ENCODE measurements at places on chromosomes 1 and 21. TPM values are rescaled to one million over a fixed set of nuclear protein-coding genes. Genes with fewer than 3 reads are reported as not detected.

DNA sequence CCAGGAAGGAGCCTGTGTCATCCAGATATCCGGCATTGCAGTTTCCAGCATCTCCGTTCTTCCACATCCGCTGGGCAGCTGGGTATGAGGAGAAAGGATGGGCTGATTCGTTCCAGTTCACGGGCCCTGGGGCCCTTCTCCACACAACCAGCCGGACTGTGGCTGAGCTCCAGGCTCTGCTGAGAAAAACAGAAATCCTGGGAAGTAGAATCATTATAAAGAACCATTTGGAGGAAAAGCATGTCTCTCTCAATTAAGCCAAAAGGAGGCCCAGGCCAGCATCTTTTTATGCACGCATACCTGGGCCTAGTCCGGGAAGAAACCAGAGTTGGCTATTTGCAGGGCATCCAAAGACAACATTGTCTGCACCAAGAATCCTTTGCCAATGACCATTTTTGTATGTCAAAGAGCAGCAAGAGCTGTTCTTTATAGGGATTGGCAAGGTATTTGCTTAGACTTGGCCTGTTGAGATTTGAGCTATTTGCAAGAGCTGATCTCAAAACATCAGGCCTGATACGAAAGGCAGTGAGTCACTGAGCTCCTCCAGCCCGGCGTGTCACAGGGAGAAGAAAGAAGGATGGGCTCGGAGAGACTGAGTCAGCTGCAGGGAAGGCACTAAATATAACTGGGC is 84.9 kb upstream of the ARHGEF16 start:
- ATAC-seq = peak; percentile 29

BLZF1 gene
- 28.9 TPM for total RNA-seq

EPHB2 gene
- 2.2 TPM for total RNA-seq

ACTA1 gene
- 1.3 TPM for total RNA-seq

LYPD8 gene
- not detected for total RNA-seq

GRCh38 chr1:96346719-96347118 is 374.9 kb upstream of the PTBP2 start:
- ATAC-seq = no peak

RIMKLA gene
- 0.08 TPM for total RNA-seq

- no peak for ATAC-seq
These were observed 640.9 kb downstream of the NPHP4 start for GRCh38 chr1:5351366-5351765.

- no peak for ATAC-seq
These were observed 7.2 kb downstream of the C1orf116 start for GRCh38 chr1:207025146-207025880.

CD247 gene
- total RNA-seq = 0.80 TPM

PRAMEF14 gene
- total RNA-seq = not detected

MX1 gene
- 36.9 TPM for total RNA-seq

GRCh38 chr1:150552911-150553289 is 3.7 kb downstream of the ADAMTSL4 start:
- ATAC-seq = no peak

GRCh38 chr1:220887520-220888416 is 8.5 kb downstream of the HLX start:
- no peak for ATAC-seq

SPRR5 gene
- 3.5 TPM for total RNA-seq

IL20 gene
- total RNA-seq = not detected

DNA sequence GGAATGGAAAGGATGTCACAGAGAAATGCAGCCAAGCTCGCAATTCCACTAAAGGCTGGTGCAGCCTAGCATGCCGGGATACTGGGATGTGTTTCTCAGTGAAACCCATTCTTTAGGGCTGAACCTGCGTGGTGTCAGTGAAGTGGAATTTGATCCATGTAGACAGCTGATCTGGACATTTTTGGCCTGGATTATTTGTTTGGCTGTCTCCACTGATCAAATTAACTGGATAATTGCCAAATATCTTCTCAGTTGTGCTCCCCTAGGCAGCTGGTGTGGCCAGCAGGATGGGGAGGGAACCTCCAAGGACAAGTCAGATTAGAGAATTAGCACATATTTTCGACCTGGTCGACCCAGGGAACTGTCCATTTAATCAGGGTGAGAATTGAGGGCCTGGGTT is 318.4 kb downstream of the RPS6KC1 start:
- ATAC-seq = no peak

DNA sequence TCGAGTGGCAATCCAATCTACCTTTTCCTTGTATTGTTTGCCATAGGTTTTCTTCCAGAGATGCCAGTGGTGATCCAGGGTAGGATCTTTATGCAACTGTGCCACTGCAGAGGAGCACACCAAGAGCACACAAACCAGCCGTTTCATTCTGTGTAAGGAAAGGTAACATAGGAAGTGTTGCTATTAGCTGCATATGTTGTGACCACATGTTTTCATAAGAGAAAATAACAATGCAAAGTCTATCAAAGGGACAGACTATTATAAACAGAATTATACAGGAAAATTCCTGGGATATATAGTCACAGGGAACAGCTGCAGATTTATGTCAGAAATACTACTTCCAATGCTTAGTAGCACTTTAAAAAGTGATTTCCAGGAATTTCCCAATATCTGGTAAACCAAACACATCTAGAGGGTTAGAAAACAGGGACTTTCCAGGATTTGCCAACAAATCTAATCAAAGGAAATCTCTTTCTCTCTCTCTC is 919 bp downstream of the CTSS start:
- peak; percentile 35 for ATAC-seq

MCOLN3 gene
- total RNA-seq = 0.36 TPM

DNA sequence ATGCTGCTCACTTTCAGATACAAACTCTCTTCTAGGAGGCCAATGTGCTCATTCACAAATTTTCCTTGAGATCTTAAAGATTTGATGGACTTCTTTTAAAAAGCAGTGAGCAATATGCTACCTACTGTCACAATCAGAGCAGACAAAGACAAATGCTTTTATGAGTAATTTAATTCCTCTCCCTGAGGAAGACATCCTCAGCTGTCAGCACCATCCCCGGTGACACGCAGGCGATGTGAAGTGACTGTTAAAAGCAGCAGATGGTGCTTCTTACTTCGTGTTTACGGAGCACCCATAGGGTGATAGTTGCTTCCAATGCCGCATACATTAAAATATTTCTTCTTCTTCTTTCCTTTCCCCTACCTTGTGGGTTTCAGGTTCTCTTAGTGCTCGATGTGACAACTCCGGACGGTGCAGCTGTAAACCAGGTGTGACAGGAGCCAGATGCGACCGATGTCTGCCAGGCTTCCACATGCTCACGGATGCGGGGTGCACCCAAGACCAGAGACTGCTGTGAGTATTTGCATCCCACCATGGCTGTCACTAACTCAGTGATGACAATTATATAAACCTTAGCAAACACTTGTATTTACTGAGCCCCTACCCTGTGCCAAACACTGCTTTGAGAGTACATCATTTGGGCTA is 29.1 kb downstream of the LAMC2 start:
- ATAC-seq = no peak

DNA sequence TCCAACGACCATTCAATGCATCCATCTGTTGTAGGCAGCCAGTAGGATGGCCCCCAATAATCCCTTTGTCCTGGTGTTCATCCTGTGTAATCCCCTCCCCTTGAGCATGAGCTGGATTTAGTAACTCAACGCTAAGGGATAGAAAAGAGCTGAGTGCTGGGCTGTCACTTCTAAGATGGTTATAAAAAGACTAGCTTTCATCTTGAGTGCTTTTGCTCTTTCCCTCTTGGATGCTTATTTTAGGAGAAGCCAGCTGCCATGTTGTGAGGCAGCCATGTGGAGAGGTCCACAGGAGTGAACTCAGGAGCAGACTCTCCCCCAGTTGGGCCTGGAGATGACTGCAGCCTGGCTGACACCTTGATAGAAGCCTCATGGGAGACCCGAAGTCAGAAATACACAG is 401.5 kb downstream of the VAV3 start:
- no peak for ATAC-seq

SYT11 gene
- 0.76 TPM for total RNA-seq

DNA sequence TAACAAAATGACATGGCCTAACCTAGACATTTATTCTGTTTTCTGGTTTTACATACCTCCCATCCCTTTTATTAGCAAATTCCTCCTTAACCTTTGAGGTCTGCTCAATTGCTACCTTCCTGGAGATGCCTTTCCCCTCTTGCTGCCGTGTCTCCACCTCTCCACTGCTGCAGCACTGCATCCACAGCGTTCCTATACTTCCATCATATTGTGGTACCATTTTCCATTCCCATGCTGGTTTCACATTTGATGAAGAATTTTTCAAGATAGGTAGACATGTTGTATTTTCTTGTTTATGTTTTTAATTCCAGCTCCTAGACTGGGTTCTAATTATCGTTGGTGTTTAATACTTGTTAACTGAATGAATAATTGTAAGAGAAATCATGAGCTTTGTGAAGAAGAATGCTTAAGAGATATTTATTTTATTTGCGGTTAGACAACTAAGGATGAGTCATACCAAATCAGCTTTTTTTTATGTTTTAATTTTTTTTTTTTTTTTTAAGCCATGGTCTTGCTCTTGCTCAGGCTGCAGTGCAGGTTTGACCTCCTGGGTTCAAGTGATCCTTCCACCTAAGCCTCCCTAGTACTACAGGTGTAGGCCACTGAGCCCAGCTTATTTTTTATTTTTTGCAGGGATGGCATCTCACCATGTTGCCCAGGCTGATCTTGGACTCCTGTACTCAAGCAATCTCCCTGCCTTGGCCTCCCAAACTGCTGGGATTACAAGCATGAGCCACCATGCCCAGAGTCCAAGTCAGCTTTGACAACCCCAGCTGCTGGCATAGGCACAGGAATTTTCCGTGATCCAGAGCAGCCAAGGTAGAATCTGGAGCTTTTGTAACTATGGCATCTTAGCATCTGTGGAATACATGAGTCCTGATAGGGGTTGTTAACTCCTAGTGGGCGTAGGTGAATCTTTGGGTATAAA is 44.0 kb downstream of the ATP6V1G3 start:
- no peak for ATAC-seq

PRELP gene
- total RNA-seq = 1.5 TPM

DNA sequence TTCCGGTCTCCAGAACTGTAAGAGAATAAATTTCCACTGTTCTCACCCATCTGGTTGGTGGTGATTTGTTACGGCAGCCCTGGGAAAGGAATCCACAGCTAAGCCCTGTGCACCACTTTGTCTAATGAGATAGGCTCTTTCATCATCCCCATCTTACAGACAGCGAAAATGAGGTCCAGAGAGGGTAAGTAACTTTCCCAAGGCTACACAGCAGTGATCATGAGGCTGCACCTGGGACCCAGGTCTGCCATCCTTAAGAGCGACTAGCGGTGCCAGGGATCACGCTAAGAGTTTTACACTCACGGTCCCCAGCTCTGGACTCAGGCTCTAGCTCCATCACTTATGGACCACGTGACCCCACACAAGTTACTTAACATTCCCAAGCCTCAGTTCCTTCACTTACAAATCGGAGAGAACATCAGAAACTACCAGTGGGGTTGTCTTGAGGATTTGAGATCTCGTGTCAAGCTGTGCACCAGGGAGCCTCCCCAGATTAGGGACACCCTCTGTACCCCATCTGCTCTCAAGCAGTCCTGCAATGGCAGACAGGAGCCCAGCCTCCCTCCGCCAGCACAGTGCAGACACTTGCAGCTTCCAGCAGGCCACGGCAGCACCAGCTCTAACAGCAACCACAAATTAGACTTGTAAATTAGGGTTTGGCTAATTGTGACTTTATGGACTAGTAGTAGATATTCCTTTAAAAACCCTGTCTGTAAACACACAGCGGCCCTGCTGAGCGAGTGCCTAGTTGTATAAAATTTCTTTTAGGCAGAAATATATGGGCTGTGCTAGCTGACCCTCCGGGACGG is 87.3 kb downstream of the DISP3 start:
- no peak for ATAC-seq

DNA sequence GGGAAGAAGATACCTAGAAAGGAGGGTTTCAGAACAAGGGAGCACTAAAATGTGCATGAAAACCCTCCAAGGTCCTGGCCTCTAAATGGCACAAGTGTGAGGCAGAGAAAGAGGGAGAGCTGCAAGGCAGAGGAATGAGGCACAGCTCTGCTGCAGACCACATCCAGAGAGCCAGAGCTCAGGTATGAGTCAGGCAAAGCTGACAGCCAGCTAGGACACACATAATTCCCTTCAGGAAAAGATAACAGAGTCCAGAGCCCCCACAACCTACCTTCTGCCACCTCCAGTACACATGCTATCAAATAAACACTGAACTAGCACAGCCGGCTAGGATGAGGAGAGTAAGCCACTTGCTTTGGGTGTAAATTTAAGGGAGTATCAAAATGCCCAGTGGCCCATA is 62.2 kb downstream of the HSF2BP start:
- ATAC-seq = no peak

- no peak for ATAC-seq
These were observed 280.6 kb downstream of the TTLL7 start for GRCh38 chr1:83718338-83718737.

NMNAT2 gene
- 0.04 TPM for total RNA-seq
